ENCODE measurements at places on chromosomes 5 and 9.
A peak's percentile ranks its signal among the peaks of the same experiment; 100 is the strongest.

GRCh38 chr5:156380848-156381247 is 53.9 kb downstream of the SGCD start:
- no peak for DNase-seq

DNA sequence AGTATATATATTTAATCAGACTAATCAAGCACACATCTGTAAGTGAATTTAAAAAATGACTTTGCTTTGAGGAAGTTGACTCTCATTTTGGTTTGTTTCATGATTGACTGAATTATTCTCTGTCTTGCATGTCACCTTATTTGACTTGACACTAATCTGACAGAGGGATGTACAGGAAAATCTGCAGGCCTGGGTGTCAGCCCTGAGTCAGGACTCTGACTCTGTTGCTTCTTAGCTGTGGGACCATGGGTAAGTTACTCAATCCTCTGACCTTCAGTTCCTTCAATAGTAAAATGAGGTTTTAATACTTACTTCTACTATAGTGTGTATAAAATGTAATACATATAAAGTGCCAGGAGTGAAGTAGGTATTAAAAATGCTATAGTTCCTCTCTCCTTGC is 415.9 kb downstream of the ARHGEF28 start:
- no peak for DNase-seq

- DNase-seq: no peak
Observed at GRCh38 chr9:78001946-78002731, 29.5 kb downstream of the GNAQ start.

- DNase-seq: no peak
Observed at GRCh38 chr9:36895744-36896260, 138.3 kb downstream of the PAX5 start.

GRCh38 chr5:101783241-101784013 is 512.7 kb downstream of the SLCO4C1 start:
- DNase-seq: no peak

DNA sequence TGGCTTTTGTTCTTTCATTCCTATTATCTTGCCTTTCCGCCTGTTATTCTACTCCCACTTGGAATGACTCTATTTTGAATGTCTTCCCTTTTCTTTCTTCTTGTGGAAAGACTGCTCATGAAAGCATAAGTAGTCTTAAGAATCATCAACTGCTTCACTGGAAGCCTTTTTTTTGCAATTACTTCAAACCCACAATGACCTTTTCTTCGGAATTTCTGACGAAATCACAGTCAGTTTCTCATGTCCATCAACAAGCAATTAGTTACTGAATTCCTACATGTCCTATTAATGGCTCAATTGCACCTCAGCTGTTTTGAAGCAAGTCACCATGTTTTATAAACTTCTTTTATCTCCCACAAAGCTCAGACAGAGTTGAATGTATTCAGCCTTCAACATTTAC is 196.2 kb downstream of the TARS1 start:
- no peak for DNase-seq

DNA sequence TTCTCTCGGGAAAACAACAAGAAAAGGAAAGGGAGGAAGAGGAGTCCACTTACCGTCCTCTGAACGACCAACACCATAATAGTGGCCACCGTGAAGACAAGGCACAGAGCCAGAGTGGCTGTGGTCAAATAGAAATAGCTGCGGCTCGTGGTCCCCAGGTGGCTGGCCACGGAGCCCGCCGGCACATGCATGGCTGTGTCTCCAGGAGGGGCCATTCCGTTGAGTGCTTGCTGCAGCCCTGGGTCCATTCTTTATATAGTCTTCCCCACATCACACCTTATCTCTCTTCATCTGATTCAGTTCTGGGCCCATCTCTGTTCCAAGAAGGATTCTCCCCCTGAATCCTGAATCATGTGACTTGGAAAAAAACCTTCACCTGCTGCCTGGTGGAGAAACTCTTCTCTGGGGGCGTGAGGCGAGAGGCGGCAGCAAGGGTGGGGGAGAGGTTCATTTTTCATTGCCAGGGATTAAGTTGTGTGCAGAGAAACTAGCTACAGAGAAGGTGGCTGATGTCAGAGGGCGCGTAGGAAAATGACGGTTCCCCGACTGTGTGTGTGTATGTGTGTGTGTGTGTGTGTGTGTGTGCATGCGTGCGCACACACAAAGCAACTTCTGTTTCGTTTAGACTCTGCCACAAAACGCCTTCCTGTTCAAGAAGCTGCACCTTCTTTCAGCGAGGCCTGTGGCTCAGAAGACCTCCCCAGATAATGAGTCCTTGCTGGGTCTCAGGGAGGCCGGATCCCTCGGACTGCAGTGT is at the start of gene TNFSF8:
Gene TNFSF8, minus strand, starts transcription at position 536 of the 757 bp plus-strand sequence. Its CDS starts 288 bp downstream, at position 248.
- peak; percentile 54 for DNase-seq

GRCh38 chr9:75873712-75874111 is 16.8 kb upstream of the PCSK5 start:
- DNase-seq: no peak

DNA sequence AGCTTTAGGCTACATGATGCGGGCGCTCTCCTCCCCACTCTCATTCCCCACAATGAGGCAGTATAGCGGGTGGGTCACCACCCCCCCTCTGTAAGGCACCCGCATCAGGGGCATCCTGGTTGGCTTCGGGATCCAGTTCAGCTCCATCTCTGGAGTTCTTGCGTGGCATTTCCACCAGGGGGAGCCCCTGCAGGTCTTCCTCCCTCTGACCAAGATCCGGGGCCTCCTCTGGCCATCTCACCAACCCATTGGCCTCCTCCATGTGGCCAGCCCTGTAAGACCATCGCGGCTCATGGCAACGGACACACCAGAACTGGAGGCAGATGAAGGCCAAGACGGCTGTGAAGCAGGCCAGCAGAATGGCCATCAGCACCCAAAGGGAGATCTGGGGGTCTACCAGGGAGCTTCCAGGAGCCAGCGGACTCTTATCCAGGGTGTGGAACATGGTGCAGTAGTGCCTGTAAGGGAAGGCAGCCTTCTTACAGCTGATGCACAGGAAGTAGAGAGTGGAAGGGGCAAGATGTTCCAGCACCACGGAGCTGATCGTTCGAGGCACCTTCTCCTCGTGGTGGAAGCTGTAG is 77.0 kb downstream of the CYFIP2 start:
- DNase-seq: peak; percentile 25

- DNase-seq: no peak
Observed at GRCh38 chr5:111563031-111563822, 50.9 kb upstream of the STARD4 start.

GRCh38 chr9:124014956-124015660 is 3.5 kb downstream of the LHX2 start:
- DNase-seq: no peak

GRCh38 chr9:22124263-22125011 is 115.3 kb upstream of the CDKN2B start:
- DNase-seq: no peak

DNA sequence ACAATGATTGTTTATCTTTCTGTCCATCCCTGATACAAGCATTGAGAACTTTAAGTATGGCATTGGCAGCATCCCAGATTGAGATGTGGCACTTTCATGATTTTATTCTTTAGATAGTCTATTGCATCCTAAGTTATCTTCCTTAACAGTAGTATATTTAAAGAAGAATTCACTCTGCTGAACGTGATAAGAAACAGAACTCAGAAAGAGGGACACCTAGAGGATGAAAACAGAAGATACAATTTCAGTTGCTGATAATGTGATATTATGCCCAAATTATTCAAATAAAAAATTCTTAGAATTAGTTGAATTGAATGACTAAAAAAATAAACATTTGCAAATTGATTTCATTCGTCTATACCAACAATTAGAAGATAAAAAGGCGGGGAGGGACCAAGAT is 218.1 kb upstream of the DMRTA1 start:
- no peak for DNase-seq

DNA sequence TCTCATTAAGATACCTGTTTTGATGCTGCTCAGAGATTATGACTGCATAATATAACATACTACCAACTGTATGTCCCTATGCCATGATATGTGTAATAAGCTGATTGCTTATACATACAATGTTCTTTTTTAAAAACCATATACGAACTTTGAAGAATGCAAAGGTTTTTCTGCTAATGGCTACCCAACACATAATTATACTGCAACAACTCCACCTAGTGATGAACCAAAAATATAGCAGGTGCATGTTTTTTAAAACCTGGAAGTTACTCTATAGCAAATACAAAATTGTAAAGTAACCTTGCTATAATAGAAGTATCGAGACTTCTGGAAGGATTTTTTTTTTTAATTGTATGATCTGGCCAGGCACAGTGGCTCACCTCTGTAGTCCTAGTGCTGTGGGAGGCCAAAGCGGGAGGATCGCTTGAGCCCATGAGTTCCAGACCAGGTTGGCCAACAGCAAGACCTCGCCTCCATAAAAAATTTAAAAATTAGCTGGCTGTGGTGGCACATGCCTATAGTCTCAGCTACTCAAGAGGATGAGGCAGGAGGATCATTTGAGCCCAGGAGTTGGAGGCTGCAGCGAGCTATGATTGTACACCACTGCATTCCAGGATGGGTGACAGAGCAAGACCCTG is 49.1 kb downstream of the HOMER1 start:
- no peak for DNase-seq

GRCh38 chr9:24333629-24334028 is 212.1 kb downstream of the IZUMO3 start:
- DNase-seq: no peak

DNA sequence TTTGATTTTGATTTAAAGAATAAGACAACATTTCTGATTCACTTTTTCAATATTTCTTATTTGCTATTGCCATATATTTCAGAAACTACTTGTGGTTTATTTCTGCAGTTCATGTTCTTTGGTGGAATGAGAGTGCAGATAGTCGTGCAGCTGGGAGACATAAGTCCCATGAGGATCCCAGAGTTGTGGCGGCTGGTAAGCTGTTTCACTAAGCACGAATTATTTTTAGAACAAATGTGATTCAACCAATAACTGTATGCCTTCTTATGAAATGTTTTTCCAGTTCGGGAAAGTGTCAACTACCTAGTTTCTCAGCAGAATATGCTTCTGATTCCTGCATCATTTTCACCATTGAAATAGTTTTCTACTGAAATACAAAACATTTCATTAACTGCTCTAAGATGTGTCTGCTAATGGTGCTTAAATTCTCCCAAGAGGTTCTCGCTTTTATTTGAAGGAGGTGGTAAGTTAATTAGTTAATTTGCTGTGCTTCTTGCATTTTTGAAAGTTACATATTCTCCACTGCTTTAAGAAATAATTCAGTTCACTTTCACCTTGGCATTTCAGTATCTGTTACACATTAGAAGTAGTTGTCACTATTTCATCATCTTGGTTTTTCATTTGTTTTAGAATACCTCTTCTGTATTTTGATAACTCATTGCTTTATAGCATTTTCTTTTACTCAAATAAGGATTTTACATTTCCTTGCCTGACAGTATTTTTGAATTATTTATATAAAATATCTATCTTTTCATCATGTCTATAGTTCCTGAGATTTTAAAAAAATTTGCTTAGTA is 9.0 kb downstream of the NIPSNAP3B start:
- DNase-seq: no peak

GRCh38 chr5:121031491-121031890 is 567.4 kb downstream of the PRR16 start:
- DNase-seq: no peak

- DNase-seq: no peak
Observed at GRCh38 chr5:95152131-95152530, 132.8 kb downstream of the MCTP1 start.

GRCh38 chr5:154627698-154628678 is 127.2 kb upstream of the LARP1 start:
- no peak for DNase-seq

DNA sequence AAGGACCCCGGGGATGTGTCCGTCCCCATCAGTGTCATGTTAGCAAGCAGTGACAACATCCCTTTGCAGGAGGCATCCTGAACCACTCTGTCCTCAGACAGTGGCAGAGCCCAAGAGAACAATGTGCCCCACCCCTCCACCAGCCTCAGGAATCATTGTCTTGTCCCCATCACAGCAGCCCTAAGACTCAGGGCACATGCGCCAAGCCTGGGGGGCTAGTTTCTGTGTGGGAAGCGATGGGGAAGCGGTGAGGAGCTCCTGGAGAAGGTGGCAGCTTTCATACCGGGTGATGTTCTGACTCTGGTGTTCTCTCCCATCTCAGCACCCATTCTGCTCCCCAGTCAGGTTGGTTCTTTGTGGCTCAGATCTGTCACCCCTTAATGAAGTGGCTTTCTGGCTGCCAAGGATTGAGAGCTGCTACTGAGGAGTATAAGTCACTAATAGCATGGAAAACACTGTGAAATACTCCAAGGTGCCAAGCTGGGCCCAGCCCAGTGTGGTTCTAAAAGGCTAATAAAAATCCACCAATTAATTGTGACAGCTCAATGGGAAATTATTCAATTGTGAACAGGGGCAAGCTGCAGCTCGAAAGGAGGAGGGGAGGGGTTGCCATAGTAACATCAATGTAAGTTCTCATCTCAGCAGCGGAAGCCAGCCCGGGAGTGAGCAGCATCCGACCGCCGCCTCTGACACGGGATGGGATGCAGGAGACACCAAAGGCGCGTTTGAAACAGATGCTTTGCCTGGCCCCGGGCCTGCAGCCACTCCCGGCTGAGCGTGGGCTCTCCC is 4.7 kb downstream of the QRFP start:
- DNase-seq: no peak

DNA sequence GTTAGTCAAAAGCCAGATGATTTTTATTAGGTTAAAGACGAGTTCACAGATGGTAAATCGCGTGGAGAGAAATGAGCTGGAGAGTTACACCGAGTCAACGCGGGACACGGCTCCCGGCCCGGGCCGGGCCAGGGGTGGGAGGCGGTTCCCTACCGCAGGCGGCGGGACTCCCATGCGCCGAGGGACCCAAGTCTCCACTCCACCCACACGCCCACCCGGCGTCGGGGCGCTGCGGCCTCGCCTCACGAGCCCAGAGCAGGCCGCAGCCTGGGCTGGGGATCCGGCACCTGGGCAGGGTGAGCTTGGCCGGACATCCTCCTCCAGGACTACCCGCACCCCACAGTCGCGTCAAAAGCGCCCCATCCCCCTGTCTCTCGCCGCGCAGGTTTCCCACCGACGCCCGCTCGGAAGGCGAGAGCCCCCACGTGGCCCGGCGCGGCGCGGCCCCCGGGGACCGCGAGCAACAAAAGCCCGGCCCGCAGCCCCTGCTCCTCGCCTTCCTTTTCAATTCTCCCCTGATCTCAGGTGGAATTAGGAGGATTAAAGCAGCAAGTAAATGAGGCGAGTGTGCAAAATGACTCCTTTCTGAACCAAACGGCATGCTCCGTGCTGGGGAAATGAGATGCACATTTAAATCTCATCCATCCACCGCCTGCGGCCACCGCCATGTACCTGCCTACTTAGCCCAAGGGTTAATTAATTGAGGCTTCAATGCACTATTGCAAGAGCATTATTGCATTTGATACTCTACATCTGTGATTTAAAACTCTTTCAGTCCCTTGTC is 196.5 kb upstream of the TBCA start:
- no peak for DNase-seq

DNA sequence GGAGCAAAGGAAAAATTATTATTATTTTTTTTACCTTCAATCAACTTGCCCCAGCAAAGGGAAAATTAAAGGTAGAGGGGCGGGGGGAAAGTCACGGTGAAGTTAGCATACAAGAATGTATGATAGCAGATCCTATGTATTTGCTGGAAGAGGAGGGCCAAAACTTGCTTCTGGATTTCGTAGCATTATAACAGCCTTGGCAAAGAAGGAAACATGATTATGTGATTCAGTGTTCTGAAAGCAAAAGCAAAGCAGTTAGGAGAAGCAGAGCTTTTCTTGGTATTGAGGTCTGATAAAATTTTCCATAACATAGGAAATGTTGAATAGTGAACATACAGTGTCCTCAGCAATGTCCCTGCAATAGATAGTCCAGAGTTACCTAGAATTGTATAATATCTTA is 32.4 kb downstream of the MAST4 start:
- no peak for DNase-seq

GRCh38 chr5:111863801-111864200 is 106.8 kb upstream of the NREP start:
- DNase-seq: no peak

GRCh38 chr9:130942084-130942483 is 3.0 kb upstream of the FIBCD1 start:
- no peak for DNase-seq
